Right forelimb (tissue), 1 donor: ENCODE measurements at places on chromosomes 1 and 21.

- DNase-seq: no peak
Observed at GRCh38 chr1:64171246-64171645, 32.2 kb upstream of the UBE2U start.

- DNase-seq: no peak
Observed at GRCh38 chr1:37947364-37947763, 511 bp upstream of the INPP5B start.

DNA sequence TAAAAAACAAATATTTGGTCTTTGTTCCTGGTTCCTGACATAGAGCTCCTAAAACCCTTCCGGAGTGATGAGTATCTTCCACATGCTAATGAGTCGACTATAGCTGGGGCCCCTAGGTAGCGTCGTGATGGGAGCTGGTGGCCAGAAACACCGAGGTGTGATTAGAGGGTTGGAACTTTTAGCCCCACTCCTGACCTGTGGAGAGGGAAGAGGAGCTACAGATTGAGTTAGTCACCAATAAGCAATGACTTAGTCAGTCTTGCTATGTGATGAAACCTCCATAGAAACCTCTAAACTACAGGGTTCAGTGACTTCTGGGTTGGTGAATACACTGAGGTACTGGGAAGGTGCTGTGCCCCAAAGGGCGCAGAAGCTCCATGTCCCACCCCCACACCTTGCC, 30.1 kb upstream of the PLD5 start:
- no peak for DNase-seq

DNA sequence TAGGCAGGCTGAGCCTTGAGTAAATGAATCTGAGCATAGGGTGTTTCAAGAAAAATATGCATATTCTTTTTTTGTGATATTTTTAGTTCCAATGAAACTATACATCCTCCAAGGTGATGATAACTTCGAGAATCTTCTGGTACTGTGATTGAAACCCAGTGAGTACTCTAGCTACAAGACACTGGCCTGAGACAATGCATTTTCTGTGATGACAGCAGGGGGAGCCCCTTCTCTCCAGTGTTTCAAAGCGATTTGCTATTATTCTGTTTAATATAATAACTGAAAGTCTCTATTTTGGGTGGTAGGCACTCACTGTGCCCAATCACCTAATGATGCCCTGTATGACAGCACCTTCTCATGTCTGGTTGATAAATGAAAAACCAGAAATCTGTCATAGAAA, 12.1 kb downstream of the IRF2BP2 start:
- no peak for DNase-seq

GRCh38 chr1:17907999-17908398, 152.9 kb downstream of the ACTL8 start:
- DNase-seq: peak; percentile 4

DNA sequence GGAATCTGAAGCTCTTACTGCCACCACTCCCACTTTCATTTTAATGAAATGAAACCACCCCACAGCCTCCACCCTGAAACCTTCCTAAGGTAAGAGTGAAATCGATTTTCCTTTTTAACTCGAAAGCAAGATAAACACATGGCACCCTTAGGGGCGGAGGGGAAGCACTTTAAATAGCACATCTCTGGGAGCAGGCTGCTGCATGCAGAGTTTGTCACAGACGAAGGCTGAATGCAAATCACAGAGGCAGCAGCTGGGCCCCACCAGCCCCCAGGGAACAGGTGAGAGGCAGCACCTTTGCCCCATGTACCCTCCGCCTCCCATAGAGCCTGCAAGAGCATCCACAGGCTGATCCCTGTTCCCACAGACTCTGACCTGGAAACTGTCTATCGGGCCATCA, 60.0 kb upstream of the GRIK3 start:
- no peak for DNase-seq

- no peak for DNase-seq
Observed at GRCh38 chr1:244012202-244012601, 38.9 kb upstream of the ZBTB18 start.

DNA sequence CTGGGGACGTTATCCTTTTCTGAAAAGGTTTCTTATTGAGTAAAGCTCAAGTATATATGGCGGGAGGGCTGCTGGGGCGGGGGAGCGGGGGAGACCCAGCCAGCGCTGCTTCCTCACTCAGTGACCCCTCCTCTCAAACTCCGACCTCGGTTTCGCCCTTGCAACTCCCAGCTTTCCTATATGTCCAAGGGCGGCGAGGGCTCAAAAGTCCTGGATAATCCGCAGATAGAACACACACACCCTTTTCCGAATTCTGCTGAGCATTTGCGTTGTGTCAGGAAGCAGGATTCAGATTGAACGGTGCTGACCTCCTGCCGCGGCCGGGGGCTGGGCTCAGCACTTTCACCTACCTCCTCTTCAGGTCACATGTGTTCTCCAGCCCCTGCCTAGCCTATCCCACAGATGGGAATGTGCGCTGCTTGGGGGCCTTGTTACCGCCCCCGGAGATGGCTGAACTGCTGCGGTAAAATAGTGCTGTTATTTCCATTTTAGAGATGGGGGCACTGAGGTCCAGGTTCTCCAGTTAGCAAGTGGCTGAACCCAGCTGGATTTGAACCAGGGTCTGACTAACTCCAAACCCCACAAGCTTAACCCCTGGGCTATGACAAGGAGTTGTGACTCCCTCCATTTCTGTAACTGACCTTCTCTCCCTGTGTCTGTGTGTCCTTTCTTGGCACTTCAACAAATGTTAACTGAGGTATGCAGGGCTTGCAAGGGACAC, 795 bp upstream of the AHDC1 start:
- peak; percentile 41 for DNase-seq

GRCh38 chr1:187871177-187871845, 1042.6 kb downstream of the PLA2G4A start:
- DNase-seq: no peak

DNA sequence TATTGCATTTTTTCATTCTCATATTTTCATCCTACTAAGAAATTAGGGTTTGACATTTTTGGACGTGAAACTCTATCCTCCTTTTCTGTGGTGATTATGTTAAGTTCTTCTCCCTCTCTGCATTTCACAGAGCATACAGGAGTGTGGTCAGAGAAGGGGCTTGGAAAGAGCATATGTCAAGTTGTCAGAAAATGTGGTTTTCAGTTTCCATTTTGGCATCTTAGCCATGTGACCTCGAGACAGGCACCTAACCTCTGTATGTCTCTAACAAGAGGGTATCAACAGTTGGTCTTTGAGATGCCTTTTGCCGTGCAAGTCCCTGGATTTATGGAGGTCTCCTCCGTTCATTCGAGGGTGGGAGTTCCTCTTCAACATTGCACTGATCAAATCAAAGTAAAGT, 140.7 kb downstream of the CYYR1 start:
- no peak for DNase-seq

GRCh38 chr21:42238185-42238934, 19.4 kb downstream of the ABCG1 start:
- DNase-seq: no peak

DNA sequence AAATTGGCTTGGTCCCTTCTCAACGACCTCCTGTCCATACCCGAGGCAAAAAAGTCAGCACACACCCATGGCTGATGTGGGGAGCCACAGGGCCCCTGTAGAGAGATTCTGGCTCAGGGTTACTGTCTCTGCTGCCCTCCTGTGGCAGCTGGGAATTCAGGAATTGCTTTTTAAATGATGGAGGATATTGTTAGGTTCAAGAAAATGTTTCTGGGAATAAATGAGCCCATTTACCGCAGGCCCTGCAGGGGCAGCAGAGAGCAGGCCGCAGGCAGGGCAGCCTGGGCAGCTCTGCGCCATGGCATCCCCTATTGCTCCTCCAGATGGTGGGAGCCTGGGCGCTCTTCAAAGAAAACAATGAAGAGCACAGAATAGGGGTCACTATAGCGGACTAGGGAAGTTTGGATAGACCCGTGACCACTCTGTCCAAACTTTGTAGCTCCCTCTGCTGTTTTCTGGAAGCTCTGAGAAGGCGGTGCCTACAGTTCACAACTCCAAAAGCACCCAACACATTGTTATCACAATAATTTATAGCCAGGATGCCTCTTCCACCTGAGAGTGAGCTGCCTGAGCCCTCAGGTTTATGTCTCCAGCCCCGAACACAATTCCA, 201.1 kb downstream of the BACH1 start:
- DNase-seq: no peak

- no peak for DNase-seq
Observed at GRCh38 chr1:21005466-21006239, 171.0 kb downstream of the EIF4G3 start.

GRCh38 chr1:219086956-219087469, 86.7 kb upstream of the LYPLAL1 start:
- no peak for DNase-seq

DNA sequence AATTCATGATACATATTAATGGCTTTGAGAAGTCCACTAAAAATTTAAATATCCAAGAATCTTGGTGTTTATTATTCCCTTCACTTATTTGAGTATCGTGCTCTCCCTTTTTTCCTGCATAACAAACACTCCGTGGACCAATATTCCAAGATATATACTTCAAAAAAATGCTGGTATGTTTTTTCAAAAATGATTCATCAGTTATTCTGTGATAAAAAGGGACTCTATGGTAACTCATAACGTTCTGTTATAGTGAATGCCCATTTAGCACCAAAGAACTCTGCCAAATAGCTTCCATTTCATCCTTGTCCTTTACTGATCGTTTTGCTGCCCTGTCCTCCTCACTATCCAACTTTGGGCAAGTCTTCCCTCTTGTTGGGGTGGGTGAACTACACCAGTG, 12.9 kb downstream of the GIPC2 start:
- no peak for DNase-seq

DNA sequence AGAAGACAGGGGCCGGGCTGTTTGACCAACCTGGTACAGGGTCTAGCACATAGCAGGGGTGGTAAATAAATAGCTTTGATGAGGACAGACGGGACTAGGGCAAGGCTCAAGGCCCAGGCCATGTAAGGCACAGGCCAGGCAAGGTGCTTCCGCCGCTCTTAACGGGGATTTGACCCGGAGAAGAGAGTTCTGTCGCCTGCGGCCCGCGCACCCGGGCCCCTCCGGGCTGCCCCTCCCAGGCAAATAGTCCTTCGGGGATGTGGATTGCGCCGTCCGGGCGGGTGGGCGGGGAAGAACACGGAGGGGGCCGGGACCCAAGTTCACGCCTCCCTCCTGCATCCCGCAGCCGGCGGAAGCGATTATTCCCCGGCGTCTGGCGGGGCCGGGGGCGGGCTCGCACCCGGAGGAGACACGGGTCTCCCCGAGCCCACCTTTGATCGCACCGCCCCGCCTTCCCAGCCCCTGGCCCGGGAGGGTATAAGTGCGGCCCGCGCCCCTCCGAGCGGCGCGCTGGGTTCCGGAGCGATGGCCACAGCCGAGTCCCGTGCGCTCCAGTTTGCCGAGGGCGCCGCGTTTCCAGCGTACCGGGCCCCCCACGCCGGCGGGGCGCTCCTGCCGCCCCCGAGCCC, at the start of gene MIXL1:
MIXL1 (plus strand) TSS at position 508 of the 629 bp plus-strand sequence; CDS start at position 526, 18 bp downstream.
- no peak for DNase-seq

DNA sequence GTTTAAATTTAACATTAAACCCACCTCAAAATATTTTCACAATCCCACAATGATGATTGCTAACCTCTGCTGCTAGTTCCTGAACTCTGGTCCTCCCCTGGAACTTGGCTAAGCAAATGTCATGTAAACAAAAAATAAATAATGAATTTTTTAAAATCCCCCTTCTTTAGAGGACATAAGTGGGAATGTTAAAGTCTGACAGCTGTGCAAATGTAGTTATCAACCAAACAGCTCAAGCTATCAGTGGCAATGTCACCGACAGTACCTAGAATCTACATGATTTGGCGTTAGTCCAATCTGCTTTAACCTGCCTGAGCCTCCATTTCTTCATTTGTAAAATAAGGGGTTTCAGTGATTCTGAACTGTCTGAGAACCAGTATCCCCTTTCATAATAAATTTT, 67.7 kb downstream of the GDAP2 start:
- no peak for DNase-seq

- no peak for DNase-seq
Observed at GRCh38 chr1:220628431-220628830, 61.7 kb upstream of the C1orf115 start.

GRCh38 chr1:161915978-161916377, 107.7 kb downstream of the OLFML2B start:
- no peak for DNase-seq

DNA sequence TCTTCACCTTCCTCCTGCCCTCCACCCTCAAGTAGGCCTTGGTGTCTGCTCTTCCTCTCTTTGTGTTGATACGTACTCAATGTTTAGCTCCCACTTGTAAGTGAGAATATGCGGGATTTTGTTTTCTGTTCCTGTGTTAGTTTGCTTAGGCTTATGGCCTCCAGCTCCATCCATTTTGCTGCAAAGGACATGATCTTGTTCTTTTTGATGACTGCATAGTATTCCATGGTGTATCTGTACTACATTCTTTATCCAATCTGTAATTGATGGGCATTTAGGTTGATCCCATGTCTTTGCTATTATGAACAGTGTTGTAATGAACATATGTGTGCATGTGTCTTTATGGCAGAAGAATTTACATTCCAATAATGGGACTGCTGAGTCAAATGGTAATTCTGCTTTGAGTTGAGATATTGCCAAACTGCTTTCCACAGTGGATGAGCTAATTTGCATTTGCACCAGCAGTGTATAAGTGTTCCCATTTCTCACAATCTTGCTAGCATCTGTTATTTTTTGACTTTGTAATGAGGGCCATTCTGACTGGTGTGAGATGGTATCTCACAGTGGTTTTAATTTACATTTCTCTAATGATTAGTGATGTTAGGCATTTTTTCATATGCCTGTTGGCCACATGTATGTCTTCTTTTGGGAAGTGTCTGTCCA, 272.7 kb downstream of the SDCCAG8 start:
- no peak for DNase-seq

GRCh38 chr1:69651656-69652055, 83.9 kb downstream of the LRRC7 start:
- DNase-seq: no peak

GRCh38 chr1:167301355-167301754, 80.7 kb downstream of the POU2F1 start:
- no peak for DNase-seq

DNA sequence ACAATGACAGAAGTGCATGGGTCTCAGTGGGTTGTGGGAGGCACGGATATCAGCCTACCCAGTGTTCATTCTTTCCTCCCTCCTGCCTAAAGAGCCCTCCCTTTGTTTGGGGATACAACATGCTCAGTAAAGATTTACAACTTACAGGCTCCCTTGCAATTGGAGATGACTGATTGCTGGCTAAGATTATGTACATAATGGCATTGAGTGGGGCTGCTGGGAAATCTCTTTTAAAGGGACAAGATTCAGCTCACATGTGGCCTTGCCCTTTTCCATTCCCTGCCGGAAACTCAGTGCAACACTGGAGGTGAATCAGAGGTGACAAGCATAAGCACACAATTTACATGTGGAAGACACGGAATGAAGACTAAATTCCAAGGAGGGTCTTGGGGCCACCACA, 83.7 kb upstream of the CHRM3 start:
- DNase-seq: no peak
